Trophoblast cell (in vitro differentiated cells and primary cell): ENCODE measurements at places on chromosomes 13 and 19.

GRCh38 chr13:21594715-21595545 lies 9.0 kb downstream of the MICU2 start:
- no peaks in the 10 kb centered on the region for H3K4me1 ChIP-seq
- H3K27ac ChIP-seq, result no peak overlapping the region
- no peak overlapping the region for H3K4me3 ChIP-seq

- no peaks in the 10 kb centered on the region for H3K36me3 ChIP-seq
- H3K27me3 ChIP-seq, result no peaks in the 10 kb centered on the region
Measured at GRCh38 chr13:41267106-41267505, 3.7 kb upstream of the MTRF1 start.

- no peak overlapping the region for H3K27ac ChIP-seq
- peaks cover 15% of the 10 kb centered on the region for H3K4me1 ChIP-seq
- H3K4me3 ChIP-seq, result no peak overlapping the region
- no peak for DNase-seq
- no peaks in the 10 kb centered on the region for H3K36me3 ChIP-seq
Measured at GRCh38 chr19:18607226-18608101, 865 bp upstream of the CRLF1 start.

GRCh38 chr13:114015969-114016295 lies 42.1 kb upstream of the C13orf46 start:
- H3K4me1 ChIP-seq, result no peaks in the 10 kb centered on the region

- DNase-seq, result no peak
- H3K27ac ChIP-seq, result no peak overlapping the region
- no peaks in the 10 kb centered on the region for H3K4me1 ChIP-seq
- H3K36me3 ChIP-seq, result no peaks in the 10 kb centered on the region
- no peaks in the 10 kb centered on the region for H3K27me3 ChIP-seq
Measured at GRCh38 chr19:49264258-49264657, 60.7 kb downstream of the SLC6A16 start.

DNA sequence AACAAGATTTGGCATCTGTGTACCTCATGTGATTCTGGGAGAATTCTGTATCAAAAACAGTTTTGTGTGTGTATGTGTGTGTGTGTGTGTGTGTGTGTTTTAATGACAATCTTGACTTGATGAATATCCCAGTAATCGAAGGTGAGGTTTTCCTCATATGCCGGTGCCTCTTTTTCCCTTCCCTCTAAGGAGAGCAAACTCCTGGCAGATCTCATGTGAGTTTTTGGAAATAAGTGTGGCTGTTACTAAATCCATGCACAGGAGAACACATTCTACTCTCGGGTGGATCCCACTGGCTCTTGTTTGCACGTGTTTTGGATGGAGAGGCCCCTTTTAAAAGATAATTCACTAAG lies 29.0 kb upstream of the CEBPG start:
- H3K4me3 ChIP-seq, result no peak overlapping the region
- no peaks in the 10 kb centered on the region for H3K36me3 ChIP-seq

DNA sequence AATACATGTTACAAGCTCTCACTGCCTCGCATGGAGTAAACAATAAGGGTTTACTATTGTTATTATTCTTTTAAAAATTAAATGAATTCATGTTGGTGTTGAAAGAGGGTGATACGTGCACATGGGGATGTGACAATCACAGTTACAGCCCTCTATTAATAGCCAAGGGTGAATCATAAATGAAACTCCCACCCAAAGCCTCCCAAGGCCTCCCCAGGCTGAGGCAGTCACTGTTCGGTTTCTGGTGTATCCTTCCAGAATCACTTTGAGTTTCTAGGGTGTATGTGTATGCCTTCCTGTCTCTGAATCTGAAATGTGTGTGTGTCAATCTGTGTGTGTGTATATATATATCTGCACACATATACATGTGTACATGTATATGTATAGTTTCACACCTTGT lies 73.4 kb downstream of the AKAP11 start:
- no peaks in the 10 kb centered on the region for H3K4me1 ChIP-seq
- no peaks in the 10 kb centered on the region for H3K36me3 ChIP-seq
- no peak overlapping the region for H3K27ac ChIP-seq
- H3K27me3 ChIP-seq, result no peaks in the 10 kb centered on the region
- DNase-seq, result no peak

GRCh38 chr19:38632476-38633213 lies 13.7 kb downstream of the EIF3K start:
- DNase-seq, result no peak
- H3K27ac ChIP-seq, result no peak overlapping the region
- no peaks in the 10 kb centered on the region for H3K27me3 ChIP-seq
- peaks cover 10% of the 10 kb centered on the region for H3K4me1 ChIP-seq
- H3K4me3 ChIP-seq, result no peak overlapping the region

GRCh38 chr13:74966814-74967424 lies 515.0 kb downstream of the TBC1D4 start:
- DNase-seq, result no peak
- H3K4me1 ChIP-seq, result no peaks in the 10 kb centered on the region
- no peak overlapping the region for H3K27ac ChIP-seq
- H3K4me3 ChIP-seq, result no peak overlapping the region
- no peaks in the 10 kb centered on the region for H3K36me3 ChIP-seq

- H3K4me1 ChIP-seq, result no peaks in the 10 kb centered on the region
- DNase-seq, result peak; percentile 1
- no peaks in the 10 kb centered on the region for H3K27me3 ChIP-seq
- H3K27ac ChIP-seq, result no peak overlapping the region
- H3K4me3 ChIP-seq, result no peak overlapping the region
Measured at GRCh38 chr13:50720861-50721671, 122.4 kb downstream of the DLEU7 start.

GRCh38 chr13:25084096-25084495 lies 11.8 kb upstream of the PABPC3 start:
- DNase-seq, result no peak
- no peaks in the 10 kb centered on the region for H3K36me3 ChIP-seq
- no peaks in the 10 kb centered on the region for H3K4me1 ChIP-seq
- H3K27ac ChIP-seq, result no peak overlapping the region
- no peak overlapping the region for H3K4me3 ChIP-seq
